ENCODE measurements at places on chromosomes 4 and X. TPM values are rescaled to one million over a fixed set of nuclear protein-coding genes. Genes with fewer than 3 reads are reported as not detected.

DNA sequence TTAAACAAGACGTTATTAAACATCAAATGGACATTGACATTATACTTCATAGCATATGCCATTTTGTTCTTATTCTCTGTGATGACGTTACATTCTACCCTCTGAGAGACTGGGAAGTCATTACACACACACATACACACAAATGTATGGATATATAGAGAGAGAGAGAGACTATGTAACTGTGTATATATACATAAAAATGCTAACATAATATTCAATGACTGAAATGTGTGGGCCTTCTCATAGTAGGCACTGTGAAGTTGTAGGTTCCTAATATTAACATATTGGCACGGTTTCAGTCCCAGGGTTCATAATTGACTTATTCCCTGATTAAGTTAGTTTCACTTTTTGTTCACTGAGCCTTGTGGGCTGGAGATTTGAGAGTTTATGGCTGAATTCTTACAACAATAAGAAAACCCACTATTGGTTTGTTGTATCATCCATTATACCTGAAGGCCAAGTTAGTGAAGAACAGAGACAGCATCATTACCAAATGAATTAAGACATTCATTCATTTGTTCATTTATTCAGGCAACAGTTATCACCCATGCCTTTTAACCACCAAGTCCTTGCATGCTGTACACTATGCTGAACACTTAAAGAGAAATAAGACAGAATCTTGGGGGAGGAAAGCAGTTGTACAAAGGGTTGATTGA lies 68.5 kb downstream of the GAB1 start:
- DNase-seq, result no peak

The SULT1E1 gene
- not detected for total RNA-seq

- no peak for DNase-seq
Observed at GRCh38 chr4:153969542-153969941, 180.7 kb upstream of the SFRP2 start.

DNA sequence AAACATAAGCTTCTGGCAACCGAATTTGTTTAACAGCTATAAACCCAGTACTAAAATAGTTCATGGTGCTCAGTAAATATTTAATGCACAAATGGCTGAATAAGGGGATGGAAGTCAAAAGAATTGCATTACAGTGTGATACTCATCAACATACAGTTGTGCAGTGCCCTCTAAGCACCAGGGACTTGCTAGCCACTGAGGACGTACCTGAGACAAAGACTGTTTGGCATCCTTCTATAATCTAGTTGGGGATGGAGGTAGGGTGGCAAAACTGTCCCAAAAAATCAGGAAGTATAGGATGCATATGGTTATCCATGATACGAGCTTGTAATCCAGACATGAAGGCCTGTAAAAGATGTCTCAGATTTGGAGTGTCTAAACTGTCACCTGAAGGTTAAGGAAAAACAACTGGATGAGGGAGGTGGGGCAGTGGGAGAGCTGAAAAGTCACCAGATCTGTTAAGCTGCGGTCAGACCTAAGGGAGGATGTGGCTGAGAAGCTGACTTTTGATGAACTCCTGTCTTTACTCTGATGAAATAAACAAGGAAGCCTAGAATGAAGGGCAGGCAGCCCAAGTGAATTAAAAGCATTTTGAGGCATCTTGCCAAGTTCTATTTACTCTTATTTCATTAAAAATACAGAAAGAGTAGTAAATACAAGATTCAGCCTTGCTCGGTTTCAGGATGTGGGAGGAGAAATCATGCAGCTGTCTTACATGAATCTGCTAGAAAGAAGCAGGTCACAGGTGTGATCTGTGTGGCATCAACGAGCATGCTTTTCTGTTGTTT lies 12.0 kb upstream of the CD38 start:
- no peak for DNase-seq

GRCh38 chrX:73944563-73944908 lies 359.4 kb upstream of the ZCCHC13 start:
- DNase-seq, result no peak

All from A172 (cell line).